ENCODE measurements at places on chromosomes 2 and 18. TPM values are rescaled to one million over a fixed set of nuclear protein-coding genes. Genes with fewer than 3 reads are reported as not detected.

ALPI gene
- total RNA-seq, result not detected

ANKRD36C gene
- total RNA-seq, result 81.0 TPM

- peak; percentile 74 for DNase-seq
These were observed 20.0 kb upstream of the RESP18 start for GRCh38 chr2:219352448-219353023.

CRYBA2 gene
- total RNA-seq, result not detected

POTEC gene
- total RNA-seq, result not detected

DNA sequence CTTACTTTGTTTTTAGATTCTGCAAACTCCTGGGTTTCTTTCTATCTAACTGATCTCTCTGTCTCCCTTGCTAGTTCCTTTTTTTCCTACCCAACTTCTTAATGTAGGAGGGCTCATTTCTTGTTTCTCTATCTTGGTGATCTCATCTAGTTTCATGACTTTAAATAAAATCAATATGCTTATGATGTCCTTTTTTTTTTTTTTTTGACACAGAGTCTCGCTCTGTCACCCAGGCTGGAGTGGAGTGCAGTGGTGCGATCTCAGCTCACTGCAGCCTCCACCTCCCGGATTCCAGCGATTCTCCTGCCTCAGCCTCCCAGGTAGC lies 42.2 kb upstream of the IL1RL1 start:
- DNase-seq, result no peak

DNA sequence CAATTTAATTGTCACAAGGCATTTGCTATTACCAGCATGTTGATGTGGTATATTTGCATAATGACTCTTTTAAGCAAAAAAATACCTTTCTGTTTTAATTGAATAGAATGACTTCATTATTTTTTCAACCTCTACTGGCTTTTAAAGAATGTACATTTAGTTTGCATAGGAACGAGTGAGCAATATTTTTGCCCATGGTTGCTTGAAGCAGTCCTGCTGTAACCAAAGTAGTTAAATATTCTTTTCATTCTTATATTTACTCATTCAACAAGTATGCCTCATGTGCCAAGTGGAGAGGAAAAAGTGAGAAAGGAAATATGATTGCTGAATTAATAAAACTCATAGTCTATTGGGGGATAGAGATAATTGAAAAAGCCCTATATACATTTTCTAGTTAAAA lies 184.7 kb downstream of the DSEL start:
- no peak for DNase-seq

- DNase-seq, result no peak
These were observed 373.3 kb upstream of the RAB12 start for GRCh38 chr18:8235894-8236293.

CRACDL gene
- total RNA-seq, result 12.4 TPM

DNA sequence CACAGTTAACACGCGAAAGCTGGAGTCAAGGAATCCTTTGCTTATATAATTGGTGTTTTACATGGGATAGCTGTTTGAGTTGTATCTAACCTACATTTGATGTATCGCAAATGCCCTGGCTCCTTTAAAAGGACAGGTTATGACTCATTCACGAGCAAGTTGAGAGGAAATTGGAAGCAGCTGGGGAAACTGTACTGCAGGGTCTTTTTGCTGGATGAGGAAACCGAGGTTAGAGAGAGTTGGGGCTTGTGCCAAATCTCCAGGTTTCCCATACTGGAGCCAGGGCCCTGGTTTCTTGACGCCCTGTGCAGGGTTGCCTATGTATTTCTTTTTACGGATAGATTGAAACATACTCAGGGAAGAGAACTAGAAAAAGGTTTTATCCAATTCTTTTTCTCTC lies 60.0 kb upstream of the SPTBN1 start:
- no peak for DNase-seq

TFCP2L1 gene
- total RNA-seq, result 0.27 TPM

DNA sequence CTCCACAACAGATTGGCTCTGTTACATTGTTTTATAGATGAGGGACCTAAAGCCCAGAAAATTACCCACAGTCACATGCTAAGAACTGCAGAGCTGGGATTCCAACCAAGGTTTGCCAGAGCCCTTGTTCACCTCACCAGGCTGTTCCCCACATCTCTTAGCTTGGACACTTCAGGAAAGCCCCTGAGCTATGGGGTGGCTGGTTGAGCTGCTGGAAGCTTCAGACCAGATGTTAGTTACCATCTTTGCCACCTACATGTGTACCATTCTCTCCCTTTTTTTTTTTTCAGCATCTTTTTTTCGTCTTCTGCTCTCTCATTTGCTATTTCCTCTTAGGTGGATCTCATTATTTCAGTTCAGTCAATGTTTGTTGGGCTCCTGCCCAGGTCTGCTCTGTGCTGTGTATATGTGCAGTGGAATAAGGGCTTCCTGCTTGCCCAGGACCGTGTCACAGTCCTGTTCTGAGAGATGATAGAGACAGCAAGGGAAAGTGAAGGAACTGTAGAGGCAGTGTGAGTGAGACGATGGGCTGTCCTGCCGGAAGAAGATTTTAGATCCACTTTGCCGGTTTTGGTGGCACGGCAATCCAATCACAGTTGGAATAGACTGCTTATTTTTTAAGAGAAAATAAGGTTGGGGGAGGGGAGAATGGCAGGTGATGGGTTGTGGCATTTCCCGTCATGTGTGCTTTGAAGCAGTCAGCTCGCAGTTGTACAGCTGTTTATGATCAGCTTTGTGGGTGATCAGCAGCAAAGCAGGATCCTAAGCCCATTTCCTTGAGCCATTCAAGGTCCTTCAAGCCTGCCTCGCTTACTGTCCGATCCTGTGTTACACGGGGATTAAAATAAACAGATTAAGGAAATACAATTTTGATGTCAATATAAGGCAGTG lies 152.6 kb downstream of the RTN4 start:
- no peak for DNase-seq

GALNT14 gene
- total RNA-seq, result 1.2 TPM

GRCh38 chr2:5520463-5520972 lies 171.7 kb upstream of the SOX11 start:
- no peak for DNase-seq

- DNase-seq, result no peak
These were observed 163.3 kb upstream of the ZEB2 start for GRCh38 chr2:144683107-144683753.
